H4 (cell line): ENCODE measurements at places on chromosomes 1 and 21.

DNA sequence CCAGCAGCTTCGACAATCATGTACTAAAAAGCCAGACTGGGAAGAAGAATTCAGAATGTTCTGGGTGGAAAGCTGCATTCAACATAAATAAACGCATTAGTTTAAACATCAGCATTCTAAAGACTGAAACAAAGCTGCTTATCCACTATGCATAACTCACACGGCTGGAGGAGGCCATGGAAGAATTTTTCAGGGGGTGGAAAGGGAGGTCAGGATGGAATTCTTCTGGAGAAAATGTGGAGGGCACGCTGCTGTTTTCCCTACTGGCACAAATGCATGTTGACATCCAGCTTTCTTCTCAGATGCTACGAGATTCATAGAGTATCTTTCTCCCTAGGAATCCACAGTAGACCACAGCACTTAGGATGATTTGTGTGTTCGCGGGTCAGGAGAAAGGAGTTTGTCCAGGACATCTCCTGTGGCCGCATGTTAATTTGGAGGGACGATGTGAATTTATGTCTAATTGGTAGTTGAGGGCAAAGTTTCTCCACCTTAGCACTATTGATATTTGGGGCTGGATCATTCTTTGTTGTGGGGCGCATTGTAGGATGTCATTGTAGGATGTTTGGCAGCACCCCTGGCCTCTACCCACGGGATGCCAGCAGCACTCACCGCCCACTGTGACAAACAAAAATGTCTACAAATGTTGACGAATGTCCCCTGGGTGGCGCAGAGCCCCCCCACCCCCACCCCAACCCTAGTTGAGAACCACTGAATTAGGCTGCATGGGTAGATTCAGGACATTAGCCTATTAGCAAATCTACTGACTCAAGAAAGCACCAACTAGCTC lies 86.5 kb upstream of the KAZN start:
- no peak for DNase-seq

DNA sequence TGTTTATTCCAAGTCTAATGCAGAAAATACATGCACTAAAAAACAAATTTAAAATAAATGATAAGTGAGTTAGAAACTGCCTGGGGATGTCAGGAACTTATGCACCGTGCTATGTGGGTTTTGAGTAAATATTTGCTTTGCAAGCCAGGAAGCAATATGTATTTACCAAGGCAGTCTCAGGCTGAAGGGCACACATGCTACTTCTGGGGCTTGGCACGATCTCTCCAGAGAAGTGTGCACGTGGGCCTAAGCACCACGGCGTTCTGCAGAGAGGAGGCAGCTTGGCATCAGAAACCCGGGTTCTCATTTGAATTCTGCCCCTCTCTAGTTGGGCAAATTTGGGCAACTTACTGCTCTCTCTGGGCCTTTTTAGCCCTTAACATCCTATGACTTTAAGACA lies 72.6 kb upstream of the ROR1 start:
- no peak for DNase-seq

- DNase-seq = no peak
These were observed 135.4 kb upstream of the SOD1 start for GRCh38 chr21:31524140-31524539.

DNA sequence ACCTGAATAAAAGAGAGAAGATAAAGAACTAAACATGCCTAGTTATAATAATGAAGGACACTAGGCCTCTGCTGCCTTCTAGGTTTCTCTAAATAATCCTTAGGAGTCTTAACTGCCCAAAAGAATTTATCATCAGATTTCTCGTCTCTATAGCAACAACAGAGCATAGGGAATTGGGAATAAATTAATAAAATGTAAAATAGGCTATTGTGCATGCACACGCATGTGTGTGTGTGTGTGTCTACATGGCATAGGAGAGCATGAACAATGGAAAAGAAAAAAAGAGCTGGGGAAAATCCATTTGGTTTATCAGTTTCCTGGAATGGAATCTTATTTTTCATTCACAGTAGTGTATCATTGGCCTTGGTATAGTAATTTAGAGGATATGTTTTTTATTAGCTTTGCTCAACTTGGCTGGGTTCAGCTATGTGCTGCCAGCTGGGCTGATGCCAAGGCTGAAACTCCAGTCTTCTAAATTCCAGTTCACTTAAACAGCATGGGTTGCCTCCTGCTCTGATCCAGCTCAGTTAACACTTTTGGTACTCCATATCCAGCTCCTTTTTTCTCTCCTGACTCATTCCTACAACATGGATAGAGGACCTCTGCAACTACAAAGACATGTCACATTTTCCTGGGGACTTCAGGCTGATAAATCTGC lies 80.6 kb upstream of the SLFNL1 start:
- DNase-seq = peak; percentile 50

GRCh38 chr1:167520711-167521206 lies 2.4 kb upstream of the CD247 start:
- DNase-seq = no peak

- no peak for DNase-seq
These were observed 520.8 kb upstream of the ADAMTS5 start for GRCh38 chr21:27487676-27488075.

GRCh38 chr1:225772323-225772768 lies 5.3 kb upstream of the SRP9 start:
- DNase-seq = peak; percentile 89

GRCh38 chr21:40060083-40060677 lies 192.9 kb downstream of the PCP4 start:
- no peak for DNase-seq

DNA sequence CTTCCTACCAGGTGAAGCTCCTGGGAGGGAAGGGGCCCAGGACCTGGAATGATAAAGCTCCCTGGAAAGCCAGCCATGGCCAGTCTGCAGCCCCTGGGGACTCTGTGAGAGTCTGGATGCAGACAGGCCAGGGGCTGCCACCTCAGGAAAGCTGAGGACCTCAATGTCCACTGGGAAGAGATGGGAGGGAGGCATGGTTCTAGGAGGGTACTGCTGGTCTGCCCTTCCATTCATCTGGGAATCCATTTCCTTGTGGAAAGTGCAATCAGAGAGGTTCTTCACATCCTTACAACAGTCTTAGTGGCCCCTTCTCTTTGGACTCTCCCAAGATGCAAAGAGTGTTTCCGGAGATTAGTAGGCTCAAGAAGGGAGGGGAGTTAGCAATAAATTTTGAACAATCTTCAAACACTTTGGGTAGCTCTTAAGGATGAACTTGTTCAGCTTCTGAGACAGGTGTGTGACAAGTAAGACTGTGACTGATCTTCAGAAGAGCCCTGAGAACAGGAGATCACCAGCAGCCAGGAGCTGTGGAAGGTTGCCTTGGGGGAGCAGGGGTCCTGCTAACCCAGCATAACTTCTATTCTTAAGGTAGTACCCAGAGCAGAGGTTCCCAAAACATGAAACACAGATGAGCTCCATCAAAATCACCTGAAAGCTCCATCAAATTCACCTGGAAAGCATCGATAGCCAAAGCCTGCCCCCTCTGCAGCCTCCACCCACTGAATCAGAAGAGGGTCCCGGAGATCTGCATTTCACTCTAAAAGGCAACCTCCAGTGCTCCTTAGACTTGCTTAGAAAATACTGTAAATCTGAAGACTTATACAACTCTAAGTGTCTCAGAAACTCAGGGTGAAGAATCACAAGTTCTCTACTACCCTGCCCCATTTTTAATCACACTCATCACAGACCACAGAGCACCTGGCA lies 616 bp upstream of the LAX1 start:
- DNase-seq = no peak

GRCh38 chr1:209876078-209876800 lies 48.5 kb downstream of the UTP25 start:
- no peak for DNase-seq

GRCh38 chr21:39007532-39007931 lies 175.7 kb downstream of the PSMG1 start:
- DNase-seq = no peak

DNA sequence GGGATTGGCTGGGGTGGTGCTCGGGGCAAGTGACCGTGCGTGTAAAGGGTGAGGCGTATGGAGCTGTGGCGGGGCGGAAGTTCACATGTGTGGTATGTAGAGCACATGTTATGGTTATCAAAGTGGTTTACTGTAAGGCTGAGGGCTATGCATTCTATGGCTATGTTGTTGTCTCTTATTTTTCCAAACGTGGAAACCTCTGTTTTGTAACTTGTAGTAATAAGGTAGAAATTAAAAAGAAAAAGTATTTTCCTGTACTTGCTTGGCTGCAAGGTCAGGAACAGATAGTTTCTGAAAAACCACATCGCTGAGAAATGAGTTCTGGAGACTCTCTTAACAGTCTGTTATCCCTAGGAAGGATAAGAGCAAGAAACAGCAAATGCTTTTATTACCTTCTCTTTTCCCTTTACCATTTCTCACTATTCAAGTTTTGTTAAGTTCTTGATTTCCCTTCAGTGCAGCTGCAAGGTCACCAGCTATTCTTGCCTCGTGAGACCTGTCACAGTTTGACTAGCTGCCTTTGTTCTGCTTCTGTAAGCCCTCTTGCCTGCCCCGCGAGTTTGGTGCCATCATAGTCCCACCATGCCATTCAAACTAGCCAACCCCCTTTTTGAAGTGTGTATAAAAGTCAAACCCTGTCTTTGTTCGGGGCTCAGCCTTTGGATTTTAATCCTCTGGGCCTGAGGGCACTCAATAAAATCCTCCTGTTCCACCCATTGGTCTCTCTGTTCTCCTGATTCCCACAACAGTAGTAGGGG lies 9.5 kb downstream of the RNU1-2 start:
- DNase-seq = peak; percentile 74

DNA sequence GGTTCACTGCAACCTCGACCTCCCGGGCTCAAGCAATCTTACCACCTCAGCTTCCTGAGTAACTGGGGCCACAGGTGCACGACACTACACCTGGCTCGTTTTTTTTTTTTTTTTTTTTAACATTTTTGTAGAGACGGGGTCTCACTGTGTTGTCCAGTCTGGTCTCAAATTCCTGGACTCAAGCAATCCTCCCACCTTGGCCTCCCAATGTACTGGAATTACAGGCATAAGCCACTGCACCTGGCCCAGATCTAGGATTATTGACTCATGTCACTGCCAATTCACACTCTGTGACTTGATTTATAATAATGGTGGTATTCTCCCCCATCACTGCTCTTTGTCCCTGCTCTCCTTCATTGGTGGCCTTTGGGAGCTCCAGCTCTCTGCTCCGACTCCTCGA lies 145.1 kb downstream of the PTPRU start:
- no peak for DNase-seq

DNA sequence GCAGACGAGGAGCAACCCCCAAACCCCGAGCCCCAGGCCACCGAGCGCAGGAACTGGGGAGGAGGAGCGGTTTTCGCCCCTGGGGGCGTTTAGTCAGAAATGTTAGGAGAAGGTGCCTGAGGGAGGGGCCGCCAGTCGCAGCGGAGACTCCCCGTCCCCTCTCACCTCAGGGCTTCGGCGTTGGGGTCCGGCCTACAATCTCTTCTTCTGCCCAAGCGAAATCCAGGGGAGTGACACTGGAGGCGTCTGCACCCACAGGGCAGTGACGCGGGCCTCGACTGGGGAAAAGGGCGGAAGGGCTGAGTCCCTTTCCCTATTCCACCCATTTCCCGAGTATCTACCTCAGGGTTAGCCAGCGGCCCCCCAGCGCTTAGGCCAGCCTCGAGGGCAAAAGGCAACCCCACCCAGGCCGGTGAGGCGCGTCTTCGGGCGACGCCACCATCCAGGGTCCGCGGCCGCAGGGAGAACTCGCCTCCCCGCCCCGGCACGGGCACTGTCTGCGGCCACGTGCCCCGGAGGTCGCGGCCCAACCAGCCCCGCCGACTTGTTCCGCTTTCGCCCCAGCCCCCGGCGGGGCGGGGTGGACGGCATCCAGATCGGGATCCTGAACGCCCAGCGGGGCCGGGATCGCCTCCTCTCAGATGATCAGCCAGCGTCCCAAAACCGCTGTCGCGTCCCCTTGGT lies 118.7 kb upstream of the BARHL2 start:
- DNase-seq = no peak

- no peak for DNase-seq
These were observed 8.7 kb downstream of the LAPTM5 start for GRCh38 chr1:30748699-30749401.

GRCh38 chr1:75233302-75233929 lies 99.2 kb downstream of the LHX8 start:
- peak; percentile 55 for DNase-seq

DNA sequence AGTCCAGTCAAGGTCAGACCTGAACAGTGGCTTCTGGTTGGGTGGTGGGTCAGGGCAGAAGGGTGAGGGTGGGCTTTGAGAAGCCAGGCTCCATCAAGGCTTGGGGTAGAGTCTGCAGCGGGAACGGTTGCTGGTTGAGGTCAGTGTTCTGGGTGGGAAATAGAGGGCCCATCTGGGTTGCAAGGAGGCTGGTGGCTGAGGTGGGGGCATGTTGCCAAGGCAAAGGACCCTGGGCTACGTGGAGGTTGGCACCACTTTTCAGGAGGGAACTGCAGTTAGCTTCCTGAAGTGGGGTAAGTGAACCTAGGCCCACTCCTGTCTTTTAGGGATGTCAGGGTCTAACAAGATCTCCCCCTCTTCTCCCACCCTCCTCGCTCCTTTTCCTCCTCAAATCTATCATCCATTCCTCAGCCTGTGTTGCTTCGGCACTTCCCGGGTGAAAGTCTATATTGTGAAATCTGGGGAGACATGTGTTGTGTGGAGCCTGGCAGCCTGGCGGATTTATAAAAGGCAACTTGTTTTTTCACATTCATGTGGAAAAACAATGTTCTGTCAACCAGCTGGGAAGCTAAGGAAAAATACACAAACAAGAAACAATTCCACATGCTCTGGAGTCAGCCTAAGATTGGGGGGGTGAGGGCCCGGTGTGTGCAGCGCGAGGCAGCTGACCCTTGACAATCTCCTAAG lies 1.5 kb downstream of the IL22RA1 start:
- no peak for DNase-seq

DNA sequence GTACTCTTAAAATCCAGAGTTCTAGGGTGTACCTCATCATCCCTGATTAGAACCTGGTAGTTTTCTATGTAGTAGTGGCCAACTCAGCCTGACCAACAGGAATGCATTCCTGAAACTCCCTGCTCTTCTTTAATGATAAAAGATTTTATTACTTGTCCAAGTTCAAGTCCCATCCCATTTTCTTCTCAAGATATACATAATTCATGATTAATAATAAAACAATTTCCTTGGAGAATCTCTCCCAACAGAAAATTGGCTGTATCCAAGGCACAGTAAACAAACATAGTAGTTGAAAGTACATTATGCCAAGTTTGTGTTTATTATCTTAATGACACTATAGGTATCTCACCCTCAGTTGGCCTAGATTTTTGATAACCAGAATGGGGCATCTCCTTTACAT lies 714.1 kb upstream of the ADAMTS5 start:
- DNase-seq = no peak

GRCh38 chr1:206685334-206685768 lies 646 bp downstream of the MAPKAPK2 start:
- DNase-seq = no peak
